ENCODE measurements at places on chromosomes 7 and 10.

DNA sequence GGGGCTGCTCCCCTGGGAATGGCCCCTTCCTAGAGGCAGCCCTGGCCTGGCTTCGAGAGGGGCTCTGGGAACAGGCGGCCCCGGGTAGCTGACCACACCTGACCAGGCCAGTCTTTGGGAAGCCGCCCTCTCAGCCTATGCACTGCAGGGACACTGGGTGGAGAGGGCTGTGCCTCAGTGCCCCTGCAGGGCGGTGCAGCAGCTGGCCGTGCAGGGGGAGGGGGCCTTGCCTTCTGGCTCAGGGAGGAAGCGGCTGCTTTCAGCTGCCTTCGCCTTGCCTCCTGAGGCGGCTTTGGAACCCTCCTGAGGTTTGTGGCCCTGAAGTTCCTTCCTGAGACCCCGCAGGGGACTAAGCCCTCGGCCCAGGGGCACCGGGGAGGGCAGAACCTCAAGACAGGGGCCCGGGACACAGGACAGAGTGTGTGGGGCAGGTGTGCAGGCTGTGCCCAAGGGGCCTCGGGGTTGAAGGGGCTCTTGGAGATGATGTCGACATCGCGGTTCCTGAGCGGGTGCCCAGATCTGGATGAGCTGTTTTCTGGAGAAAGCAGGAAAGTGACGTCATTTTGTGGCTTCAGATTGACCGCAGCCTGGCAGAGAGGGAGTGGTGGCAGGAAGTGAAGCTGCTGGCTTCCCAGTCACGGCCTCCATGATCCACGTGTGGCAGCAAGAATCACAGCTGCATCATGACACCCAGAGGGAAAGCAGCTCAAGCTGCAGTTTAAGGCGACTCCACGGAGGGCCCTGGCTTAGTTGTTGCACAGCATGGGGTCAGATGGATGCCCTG is 17.7 kb downstream of the ADAM8 start:
- DNase-seq: no peak

DNA sequence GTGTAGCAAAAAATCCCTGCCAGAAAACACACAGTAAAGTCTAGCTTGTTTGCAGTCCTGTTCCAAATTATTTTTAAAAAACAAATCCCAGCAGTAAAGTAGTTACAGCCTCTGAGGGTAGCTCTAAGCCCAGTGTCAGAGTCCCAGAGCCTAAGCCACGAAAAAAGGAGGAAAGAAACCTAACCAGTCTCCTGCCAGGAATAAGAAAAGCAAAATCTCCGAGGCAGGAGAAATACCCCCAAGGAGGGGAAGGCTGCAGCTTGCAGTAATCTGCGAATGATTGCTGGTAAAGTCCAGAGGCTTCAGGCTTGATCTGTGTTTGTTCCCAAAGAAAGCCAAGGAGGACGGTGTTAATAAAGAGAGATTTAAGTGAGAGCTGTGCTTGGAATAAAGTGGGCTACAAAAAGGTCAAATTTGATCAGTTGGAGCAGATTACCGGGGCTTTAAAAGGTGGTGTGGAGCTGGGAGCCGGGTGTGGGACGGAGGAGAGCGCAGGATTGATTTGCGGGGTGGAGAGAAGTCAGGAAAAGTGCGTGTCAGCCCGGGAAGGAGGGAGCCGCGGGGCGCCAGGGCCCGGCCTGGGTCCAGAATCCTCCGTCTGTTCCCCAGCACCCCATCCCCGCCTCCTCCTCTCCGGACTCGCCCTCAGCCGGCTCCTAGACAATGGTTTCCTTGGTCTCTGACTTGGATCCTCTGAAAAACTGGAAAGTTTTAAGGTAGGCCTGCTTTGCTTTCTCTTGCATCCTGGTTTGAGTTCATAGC is 219.4 kb upstream of the CELF2 start:
- DNase-seq: no peak

DNA sequence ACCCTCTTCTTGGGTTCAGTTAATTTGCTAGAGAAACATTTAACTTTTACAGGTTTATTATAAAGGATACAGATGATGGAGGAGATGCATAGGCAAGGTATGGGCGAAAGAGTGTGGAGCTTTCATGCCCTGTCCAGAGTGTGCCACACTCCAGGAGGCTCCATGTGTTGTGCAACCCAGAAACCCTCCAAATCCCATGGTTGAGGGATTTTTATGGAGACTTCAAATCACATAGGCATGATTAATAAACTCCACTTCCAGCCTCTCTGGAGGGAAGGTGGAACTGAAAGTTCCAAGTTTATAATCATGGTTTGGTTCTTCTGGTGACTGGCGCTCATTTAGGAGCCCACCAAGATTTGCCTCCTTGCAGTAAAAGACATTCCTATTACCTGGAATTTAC is 159.9 kb downstream of the PHTF2 start:
- no peak for DNase-seq

GRCh38 chr7:82517050-82517449 is 73.5 kb upstream of the CACNA2D1 start:
- DNase-seq: no peak

DNA sequence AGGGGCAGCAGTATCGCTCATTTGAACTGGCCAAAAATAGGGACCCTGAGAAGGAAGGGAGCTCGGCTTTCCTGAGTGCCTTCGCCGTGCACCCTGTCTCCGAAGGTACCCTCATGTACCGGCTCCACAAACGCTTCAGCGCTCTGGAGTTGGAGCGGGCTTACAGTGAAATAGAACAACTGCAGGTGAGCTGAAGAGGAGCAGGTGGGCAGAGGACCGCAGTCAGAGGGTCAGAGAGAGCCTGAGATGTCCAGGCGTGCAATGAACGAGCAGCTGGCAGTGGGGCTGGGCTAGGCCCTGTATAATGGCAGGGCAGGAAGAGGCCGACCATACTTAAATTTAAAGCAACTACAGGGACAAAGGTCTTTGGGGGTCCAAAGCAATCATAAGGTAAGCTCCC is 4.1 kb downstream of the CHPF2 start:
- no peak for DNase-seq

DNA sequence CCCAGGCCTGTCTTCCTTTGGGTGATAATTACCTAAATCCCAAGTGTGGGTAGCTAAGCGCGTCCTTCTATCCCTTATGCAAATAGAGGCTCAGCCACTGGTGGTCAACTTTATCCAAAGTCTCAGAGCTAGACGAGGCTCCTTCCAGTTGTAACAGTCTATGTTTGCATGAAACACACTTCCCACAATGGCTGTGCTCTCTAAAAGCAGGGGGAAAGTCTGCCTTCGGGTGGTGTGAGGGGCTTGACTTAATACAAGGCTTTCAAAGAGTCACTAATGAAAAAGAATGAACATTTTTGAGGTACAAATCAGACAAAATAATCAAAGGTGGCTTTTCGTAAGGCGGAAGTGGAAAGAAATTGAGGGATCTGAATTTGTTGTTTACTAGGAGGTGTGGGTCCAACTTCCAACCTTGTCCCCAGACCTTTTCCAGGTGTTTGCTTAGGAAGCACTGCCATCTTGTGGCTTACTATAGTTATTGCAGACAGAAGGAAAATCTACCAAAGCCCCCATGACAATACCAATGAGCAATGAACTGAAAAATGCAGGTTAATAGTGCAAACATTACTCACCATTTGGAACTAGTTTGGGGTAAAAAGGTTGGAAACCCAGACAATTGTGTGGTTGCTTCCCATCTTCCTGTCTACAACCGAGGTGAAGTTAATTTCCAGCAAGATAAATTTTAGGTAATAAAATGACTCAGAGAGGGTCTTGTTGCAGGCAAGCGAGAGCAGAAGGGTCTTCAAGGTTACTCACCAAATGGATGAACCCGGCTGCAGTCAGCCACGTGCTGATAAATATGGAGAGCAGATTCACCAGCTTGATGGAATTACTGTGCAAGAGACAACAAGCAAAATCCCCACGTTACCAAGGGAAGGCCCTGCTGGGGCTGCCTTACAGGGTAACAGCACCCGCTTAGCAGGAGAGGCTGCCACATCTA is 525.7 kb downstream of the KCNMA1 start:
- no peak for DNase-seq

- no peak for DNase-seq
Observed at GRCh38 chr10:2895594-2896196, 171.7 kb upstream of the PFKP start.

DNA sequence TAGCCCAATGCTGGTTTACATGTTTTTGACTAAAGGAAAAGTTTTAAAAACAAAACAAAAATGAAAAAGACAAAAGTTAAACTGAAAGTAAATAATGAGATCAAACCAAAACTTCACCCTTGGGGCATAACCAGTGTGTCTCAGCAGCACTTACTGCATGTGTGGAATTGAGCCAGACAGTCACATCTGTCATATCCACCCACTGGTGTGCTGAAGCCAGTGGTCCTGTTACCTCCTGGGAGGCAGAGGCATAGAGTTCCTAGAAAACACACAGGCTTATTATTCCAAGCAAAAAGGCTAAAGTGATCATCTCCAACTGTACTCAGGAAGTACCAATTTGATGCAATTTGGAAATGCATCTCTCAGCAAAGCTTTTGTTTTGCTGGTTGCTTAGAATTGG is 40.4 kb downstream of the ASAH2 start:
- no peak for DNase-seq

GRCh38 chr7:116801092-116801710 is 61.2 kb upstream of the CAPZA2 start:
- no peak for DNase-seq

DNA sequence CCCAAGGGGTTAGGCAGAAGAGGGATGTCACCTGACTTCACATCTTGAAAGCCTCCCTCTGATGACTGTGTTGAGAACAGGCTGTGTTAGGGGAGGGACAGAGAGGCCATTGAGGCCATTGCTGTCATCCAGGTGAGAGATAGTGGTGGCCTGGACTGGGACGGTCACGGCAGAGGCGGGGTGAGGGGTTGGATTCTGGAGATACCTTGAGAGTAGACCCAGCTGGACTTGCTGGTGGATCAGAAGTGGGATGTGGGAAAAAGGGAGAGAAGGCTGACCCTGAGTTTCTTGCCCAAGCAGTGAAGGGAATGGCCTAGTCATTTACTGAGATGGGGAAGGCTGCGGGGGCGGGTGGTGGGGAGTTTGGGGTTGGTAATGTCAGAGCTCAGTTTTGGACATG is 13.6 kb downstream of the MTURN start:
- no peak for DNase-seq

DNA sequence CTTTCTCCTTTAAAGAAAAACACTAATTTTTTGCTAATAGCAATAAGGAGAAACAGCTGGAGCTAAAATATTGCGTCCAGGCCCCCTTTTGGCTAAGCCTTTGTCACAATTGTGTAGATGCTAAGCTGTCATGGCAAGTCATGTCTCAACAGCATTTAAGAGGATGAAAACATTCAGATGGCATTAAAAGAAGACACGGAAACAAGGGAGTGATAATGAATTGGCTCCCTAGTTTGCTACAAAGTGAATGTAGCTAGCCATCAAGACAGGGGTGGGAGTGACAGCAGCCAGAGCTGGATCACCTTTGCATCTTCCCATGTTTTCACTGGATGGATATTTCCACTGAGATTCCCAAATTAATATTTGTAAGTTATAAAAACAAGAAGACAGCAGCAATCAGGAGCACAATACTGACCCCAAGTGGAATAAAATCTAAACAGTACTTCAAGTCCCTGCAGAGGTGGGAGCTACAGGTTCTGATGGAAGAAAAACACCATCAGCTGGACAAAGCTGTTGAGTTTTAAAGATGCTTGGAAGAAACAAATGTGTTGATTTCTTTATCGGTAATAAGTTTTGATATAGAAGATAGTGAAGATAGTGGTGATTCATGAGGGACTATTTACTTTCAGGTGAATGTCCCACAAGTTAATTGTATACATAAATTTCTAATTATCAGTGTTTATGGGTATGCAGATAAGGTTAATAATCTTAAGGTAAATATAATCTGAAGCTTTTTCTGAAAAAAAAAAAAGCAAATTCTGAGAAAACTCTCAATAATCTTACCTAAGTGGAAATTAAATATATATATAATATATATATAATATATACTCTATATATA is 129.4 kb downstream of the SLC16A9 start:
- no peak for DNase-seq

GRCh38 chr7:43572516-43573049 is 10.3 kb upstream of the STK17A start:
- no peak for DNase-seq

DNA sequence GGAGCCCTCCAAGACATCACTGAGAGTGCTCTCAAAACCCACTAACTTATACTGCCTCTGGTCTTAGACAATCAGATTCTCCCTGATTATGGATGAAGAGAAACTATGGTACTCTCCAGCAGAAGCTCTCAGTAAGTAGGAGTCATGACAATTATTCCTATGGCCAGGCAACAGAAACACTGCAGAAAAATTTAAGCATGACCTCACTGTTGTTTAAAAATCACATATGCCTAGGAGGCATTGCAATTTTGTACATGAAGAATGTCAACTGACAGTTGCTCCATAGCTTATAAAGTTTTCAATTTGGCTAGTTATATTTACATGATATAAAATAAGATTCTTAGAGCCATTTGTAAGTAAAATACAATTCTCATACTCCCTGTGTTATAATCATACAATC is 105.9 kb upstream of the LSM8 start:
- DNase-seq: no peak

DNA sequence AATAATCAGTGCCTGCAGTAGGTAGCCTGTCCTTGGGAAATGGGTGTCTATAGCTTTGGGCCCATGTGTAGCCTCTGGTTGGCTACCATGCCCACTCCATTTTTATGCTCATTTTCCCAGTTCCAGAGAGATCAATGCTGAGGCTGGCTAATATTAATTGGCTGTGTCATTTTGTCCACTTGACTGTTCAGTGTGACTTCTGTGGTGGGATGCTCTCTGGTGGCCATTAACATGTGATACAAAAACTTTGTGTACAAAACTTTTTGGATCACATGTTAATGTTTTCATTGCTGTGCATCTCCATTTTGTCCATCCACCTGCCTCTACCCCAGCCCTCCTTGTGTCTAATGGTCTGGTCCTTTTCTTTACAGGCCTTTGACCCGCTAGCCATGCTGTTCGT is 22.7 kb downstream of the VIM start:
- no peak for DNase-seq

DNA sequence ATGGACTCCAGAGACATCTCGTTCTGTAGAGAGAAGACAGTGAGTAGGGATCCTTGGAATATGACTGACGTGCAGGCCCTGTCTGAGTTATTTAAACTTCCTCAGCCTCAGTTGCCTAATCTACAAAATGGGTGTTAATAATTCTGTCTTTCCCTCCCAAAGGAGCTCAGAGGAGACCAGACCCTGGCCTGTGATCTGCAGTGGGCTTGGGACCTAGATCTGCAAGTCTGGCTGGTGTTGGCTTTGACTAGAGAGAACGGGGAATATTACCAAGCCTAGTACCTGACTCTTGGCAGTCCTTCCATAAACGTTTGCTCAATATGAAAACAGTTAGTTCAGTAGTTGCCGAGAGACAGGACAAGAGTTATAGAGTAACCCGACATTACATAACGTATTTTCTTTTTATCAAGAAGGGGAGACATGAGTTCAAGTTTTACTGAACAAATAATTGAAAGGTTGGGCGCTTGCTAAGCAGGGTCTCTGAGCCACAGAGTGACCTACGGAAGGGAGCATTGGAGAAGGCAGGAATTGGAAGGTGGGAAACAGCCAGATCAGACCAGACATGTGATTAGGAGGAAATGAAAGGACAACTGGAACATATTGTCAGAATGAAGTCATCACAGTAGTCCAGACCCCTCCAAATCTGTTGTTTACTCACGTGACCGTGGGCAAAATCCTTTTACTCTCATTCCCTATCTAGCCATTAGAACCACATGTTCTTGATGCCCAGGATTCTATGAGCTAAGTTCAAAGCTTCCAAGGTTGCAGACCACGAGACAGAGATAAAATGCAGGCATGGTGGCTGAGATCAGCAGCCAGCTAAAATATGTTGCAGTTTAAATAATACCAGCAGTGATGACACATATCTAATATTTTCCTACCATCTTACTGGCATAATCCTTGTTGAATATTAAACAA is 10.9 kb upstream of the CYP3A4 start:
- no peak for DNase-seq

GRCh38 chr7:129803546-129804081 is 149.1 kb downstream of the UBE2H start:
- DNase-seq: no peak
